ENCODE measurements at places on chromosomes 2 and 18.

DNA sequence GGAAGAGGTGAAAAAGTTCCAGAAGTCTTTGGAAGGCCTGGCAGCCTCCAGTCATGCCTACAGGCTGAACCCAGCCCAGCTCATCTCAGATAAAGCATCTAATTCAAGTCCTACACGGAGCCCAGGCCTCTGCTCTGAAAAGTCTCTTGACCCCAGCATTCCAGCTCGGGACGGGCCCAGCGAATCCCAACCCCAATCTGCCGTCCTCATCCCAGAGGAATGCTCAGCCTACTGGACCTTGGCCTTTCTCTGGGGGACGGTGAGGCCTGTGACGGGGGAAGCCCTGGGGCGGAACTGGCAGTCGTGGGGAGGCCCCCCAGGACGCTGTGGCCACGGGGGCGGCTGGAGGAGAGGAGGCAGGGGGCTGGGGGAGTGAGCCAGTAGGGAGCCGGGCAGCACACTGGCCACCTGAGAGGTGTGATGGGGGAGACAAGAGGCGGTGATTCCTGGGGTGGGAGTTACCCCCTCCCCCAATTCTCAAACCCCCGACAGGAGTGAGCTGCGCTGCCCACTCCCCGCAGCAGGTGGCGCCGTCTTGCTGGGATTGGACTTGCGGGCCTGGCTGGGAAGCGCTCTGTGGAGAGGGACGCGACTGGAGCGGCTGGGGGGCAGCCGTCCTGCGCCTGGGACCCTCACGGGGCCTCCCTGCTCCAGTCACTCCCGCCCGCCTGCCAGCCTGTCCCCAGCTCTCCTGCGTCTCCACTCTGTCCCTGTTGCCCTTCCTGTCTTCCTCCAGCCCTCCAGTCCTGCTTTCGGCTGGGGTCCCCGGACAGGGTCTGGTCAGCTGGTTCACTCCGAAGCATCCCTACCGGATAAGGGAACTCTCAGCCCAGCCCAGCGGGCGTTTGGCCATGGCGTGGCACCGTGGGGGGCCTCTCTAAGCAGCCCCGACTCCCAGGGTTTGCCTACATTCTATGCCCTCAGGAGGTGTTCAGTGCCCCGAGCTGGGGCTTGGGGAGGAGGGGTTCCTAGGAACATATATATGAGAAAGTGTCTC, 182.6 kb upstream of the HAAO start:
- DNase-seq: peak; percentile 86

DNA sequence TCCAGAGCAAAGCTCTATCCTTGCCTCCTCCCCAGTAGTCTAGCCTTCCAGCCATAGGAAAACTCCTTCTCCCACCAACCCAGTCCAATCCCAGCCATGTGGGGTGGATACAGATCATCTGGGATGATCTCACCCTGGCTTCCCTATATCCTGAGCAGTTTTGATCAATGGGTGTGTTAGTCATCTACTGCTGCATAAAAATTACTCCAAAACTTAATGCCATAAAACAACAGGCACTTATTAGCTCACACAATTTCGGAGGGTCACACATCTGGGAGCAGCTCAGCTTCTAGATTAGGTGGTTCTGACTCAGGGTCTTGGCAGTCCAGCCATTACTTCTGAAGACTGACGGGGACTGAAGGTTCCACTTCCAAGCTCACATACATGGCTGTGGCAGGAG, 190.4 kb downstream of the SPP2 start:
- no peak for DNase-seq

DNA sequence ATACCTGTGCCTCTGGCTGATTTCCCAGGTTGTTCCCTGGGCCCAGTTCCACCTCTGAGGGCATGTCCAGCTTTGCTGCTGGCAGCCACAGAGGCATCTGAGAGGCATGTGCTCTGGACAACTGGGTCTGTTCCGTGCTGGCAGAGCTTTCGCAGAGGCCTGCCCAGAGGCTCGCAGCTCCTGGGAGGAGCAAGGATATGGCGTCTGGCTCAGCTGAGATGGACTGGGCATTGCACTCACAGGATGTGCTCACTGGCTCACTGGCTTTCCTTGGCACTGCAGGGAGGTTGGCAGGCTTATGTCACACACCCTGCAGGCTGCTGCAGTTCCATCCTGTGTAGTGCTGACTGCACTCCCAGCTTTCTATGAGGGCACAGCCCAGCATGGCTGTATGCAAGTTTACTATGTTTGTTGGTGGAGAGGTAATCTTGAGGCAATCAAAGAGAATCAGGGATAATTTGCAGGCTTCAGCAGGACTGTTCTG, 172.3 kb downstream of the PRKCE start:
- DNase-seq: peak; percentile 44

GRCh38 chr2:210269148-210269547, 43.9 kb upstream of the ACADL start:
- no peak for DNase-seq

GRCh38 chr2:37231241-37232130, at the start of the genes CEBPZ and NDUFAF7:
CEBPZ (minus strand) TSS chr2:37231596; CDS start chr2:37231567, 29 bp downstream.
NDUFAF7 (plus strand) TSS chr2:37231658; CDS start chr2:37231706, 48 bp downstream.
- peak; percentile 90 for DNase-seq

DNA sequence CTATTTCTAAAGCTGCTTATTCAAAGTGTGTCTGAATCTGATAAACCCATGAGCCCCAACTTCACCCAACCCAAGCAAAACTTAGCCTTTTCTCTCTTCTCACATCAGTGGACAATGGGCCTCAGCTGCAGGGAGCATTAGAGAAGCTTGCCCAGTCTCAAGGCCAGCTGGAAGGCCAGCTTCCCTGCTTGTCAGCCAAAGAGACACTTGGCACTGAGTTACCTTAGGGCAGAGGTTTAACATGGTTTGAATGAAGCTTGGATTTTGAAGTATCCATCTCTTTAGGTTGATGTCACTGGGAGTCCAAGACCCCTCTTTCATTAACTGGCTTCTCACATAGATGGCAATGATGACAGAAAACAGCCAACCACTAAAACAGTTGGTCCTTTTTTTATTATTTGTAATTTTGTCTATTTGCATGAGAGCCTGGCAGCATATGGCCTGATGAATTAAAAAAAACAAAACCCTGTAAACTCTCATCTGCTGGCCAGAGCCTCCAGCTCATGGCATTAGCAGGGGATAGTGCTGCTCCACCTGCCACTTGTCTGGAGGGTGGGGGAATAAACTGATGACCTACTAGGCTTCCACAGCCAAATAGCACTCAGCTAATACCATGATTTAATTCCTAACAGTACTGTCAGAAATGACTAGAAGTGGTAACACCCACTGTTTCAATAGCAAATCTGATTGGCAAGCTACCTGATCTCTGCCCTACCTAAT, 137.0 kb downstream of the UBE2E3 start:
- peak; percentile 46 for DNase-seq

- no peak for DNase-seq
Measured at GRCh38 chr2:23373666-23374065, 11.3 kb upstream of the KLHL29 start.

DNA sequence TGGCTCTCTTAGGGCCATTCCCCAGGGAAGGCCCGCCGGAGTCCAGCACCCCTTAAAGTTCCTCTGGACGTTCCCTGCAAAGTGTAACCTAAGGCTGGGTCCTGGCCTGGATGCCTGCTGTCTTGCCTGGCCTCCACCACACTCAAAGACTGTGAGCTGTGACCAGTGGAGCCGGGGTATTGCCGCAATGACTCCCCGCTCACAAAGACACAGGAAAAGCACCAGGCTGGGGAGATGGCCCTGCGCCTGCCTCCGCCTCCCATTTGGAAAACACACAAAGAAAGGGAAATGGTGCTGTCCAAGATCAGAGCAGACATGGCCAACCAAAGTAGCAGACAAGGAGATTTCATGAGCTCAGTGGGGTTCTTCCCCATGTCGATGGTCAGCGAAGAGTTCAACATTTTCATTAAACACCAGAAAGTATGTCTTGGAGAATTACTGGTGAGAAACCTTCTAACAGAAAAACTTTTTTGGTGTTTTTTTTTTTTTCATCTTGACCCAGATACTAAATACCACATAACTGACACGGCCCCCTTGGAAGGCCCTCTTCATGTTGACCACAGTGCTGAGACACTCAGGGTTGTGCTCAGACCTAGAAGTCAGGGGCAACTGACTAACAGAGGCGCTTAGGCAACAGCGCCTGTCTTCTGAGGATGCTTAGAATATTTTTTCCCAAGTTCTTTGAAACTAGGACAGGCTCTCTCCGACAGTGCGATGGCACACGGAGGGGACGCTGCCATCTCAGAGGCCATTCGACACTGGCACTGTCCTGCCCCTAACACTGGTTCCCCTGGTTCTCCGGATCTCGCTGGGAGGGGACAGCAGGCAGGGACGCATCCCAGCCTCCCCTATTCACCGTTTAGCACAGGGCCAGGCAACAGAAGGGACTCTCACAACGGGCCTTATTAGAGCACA, 226.4 kb upstream of the ID2 start:
- DNase-seq: no peak

DNA sequence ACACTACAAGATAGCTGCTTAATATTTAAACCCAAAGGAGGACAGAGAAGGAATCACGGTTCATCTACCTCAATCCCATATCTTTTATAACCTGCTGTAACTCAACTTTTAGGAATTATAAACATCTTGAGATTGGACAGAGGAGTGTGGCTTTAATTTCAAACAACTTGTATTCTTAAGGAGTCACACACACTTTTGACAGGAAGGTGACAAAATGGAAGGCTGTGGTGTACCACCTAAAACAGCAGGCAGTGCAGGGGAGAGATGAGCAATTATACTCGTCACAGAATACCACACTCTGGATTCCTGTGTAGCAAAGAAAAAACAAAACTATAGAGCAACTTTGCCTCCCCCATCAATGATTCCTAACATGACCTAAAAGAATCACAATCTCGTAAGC, 194.8 kb downstream of the ZEB2 start:
- DNase-seq: no peak

GRCh38 chr2:171595896-171596295, 73.6 kb downstream of the CYBRD1 start:
- no peak for DNase-seq

DNA sequence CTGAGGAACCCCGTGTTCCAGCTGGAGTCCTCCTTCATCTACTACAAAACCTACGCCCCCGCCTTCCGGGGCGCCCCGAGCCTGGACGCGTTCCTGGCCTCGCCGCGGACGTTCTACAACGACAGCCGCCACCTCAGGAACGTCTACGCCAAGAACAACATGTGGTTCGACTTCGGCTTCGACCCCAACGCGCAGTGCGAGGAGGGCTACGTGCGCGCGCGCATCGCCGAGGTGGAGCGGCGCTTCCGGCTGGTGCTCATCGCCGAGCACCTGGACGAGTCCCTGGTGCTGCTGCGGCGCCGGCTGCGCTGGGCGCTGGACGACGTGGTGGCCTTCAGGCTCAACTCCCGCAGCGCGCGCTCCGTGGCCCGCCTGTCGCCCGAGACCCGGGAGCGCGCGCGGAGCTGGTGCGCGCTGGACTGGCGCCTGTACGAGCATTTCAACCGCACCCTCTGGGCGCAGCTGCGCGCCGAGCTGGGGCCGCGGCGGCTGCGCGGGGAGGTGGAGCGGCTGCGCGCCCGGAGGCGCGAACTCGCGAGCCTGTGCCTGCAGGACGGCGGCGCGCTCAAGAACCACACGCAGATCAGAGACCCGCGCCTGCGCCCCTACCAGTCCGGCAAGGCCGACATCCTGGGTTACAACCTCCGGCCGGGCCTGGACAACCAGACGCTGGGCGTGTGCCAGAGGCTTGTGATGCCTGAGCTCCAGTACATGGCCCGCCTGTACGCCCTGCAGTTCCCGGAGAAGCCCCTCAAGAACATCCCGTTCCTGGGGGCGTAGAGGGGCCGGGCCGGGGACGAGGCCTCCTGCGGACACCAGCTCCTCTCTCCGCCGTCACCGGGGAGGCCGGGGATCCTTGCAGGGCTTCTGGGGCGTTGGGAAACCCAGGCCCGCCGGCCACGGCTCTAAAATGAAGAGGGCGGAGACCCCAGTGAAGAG, 5.3 kb upstream of the NEU4 start:
- DNase-seq: peak; percentile 80

GRCh38 chr2:196489371-196489770, 150.1 kb upstream of the CCDC150 start:
- DNase-seq: no peak

DNA sequence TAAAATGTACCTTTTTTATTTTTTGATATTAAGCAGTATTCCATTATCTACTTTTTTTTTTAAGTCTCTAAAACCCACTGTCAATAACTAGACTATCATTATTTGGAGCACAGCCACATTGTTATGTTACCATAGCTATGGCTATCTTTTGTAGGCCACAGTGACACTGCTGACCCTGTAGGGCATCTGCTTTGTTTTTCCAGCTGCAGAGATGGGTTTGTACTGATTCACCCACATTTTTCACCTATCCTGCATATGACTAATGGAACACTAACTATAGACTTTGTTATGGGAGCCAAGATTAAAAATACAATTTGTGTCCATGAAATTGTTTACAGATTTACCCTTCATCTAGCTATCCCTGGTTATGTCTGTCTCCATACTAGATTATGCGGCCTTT, 21.6 kb upstream of the OTX1 start:
- no peak for DNase-seq

DNA sequence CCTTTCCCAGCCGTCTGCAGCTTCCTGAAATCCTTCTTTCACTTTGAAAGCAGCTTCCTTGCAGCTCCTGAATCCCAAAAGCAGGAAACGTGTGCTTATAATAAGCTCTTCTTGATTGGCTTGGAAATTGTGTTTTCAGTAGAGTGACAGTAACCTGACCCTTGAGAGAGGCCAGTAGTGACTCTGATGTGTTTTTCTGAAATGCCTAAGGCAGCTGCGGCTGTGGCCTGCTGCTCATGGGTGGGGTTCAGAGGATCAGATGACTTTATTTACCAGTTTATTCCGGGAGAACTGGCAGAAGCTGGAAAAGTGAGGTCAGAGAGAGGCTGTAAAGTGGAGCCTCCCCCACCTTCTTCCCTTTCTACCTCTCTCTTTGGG, 31.9 kb upstream of the RPIA start:
- no peak for DNase-seq

- DNase-seq: no peak
Measured at GRCh38 chr2:23111263-23111662, 273.7 kb upstream of the KLHL29 start.

DNA sequence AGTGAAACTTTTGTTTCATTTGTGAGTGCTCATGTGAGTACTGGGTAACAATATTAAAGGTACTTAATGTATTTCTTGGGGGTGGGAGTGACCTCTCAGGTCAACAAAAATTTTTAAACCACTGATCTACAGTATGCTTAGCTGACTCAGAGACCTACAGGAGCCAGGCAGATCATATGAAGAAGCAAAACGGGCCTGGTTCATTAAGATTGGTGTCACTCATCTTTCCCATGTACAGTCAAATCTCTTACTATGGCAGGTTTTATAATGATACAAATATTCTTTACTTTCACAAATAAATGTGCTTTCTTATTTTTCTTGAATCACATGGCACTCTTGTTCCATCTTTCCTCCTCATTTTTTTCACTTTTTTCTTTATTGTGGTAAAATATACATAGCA, 7.7 kb upstream of the TMSB10 start:
- DNase-seq: no peak

DNA sequence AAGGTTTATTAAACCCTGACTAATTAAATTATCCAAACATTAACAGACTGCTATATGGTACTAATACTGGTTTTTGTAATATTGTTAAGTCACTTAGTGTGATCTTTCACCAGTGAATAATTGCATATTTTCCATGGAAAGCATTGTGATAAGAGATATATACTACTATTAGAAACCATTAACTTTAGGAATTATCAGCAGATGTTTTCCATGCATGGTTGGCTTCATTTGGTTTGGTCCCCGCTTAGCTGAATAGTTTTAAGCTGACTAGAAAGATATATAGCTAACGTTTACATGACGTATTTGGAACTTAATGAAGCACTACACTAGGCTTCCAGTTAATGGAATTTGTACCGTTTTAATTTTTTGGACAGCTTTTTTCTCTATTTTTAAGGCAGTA, 37.9 kb downstream of the LCLAT1 start:
- no peak for DNase-seq

- DNase-seq: peak; percentile 5
Measured at GRCh38 chr2:219362524-219363164, 25.1 kb downstream of the DNPEP start.

Measured in D341Med (cell line).